ENCODE measurements at places on chromosomes 3 and 15.

GRCh38 chr3:43870120-43870519 is 179.4 kb downstream of the ABHD5 start:
- peaks cover 18% of the 10 kb centered on the region for H3K27me3 ChIP-seq
- H3K36me3 ChIP-seq: no peaks in the 10 kb centered on the region
- H3K27ac ChIP-seq: no peak overlapping the region
- no peak overlapping the region for H3K4me3 ChIP-seq

DNA sequence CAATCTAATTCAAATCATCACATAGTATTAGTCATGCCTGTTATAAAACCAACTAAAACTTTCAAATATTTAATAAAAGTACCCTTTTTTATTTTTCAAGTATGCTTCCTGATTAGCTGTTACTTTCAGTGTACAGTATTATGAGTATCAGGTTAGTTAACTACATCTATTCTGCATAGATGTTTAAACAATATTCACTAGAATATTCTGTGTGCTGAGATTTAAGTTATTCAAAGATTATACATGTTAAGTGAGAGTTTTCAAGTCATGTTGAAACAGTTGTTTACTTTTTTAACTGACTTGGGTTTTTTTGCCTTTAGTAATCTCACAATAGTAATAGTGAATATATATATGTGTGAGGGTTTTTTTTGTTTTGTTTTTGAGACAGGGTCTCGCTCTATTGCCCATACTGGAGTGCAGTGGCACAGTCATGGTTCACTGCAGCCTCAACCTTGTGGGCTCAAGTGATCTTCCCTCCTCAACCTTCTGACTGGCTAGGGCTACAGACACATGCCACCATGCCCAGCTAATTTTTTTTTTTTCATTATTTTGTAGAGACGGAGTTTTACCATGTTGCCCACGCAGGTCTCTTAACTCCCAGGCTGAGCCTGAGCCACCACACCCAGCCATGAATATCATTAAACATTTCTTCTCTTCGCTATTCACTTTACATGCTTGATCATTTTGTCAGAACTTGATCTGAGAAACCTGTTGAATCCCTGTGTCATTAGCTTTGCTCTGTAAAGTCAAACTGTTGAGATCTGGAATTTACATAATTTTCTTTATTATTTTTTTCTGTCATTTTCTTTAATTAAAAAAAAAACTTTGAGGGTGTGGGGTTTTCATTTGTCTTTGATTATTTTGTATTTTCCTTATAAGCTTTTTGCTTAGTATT is 286.2 kb upstream of the UBE2E1 start:
- DNase-seq: no peak
- no peaks in the 10 kb centered on the region for H3K27me3 ChIP-seq
- H3K4me1 ChIP-seq: no peaks in the 10 kb centered on the region
- H3K27ac ChIP-seq: no peak overlapping the region

- H3K27ac ChIP-seq: no peak overlapping the region
- peak; percentile 16 for DNase-seq
- peaks cover 6% of the 10 kb centered on the region for H3K36me3 ChIP-seq
- H3K27me3 ChIP-seq: no peaks in the 10 kb centered on the region
- H3K4me1 ChIP-seq: peaks cover 19% of the 10 kb centered on the region
These were observed 2.1 kb downstream of the SLC41A3 start for GRCh38 chr3:126081618-126082361.

DNA sequence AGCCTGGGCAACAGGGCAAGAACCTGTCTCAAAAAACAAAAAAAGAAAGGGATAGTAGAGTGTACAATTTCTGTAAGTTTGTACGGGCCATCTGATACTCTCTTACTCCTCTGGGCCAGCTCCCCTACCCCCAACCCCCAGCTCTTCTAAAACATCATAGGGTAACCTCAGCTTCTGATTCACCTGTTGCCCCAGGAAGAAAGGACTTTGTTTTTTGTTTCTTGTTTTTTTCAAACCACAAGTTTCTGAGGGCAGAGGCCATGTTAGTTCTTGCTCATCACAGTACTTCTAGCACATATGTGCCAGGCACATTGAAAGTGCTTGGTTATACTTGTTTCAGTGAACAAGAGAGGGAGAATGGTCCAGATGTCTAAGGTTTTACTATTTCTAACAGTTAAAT is 20.2 kb downstream of the ATOSA start:
- peaks cover 16% of the 10 kb centered on the region for H3K36me3 ChIP-seq
- H3K4me1 ChIP-seq: peaks cover 30% of the 10 kb centered on the region
- no peaks in the 10 kb centered on the region for H3K27me3 ChIP-seq
- no peak overlapping the region for H3K4me3 ChIP-seq
- peak overlapping the region; percentile 12 for H3K27ac ChIP-seq

DNA sequence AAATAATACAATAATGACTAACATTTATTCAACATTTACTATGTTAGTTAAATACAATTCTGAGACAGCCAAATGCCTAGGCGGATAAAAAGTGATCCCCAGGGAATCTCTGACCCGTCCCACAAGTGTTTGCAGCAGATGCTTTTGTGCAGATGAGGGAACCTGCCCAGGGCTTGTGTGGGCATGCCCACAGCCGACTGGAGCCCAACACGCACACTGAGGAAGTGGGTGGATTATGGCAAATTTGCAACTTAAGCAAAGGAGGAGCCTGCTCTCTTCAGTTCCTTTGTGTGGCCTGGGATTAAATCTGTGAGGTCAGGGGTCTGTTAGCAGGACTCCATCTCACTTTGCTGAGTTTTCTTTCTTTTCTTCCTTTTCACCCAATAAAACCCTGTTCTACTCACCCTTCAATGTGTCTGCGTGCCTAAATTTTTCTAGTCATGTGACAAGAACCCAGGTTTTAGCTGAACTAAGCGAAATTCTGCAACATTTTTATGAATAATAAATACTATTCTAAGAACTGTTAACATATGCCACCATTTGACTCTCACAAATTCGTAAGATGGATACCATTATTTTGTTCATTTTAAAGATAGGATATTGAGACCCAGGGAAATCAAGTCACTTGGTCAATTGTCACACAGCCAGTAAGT is 13.9 kb upstream of the RTP1 start:
- no peaks in the 10 kb centered on the region for H3K4me1 ChIP-seq
- H3K27me3 ChIP-seq: peaks cover 17% of the 10 kb centered on the region
- DNase-seq: no peak
- no peaks in the 10 kb centered on the region for H3K36me3 ChIP-seq
- H3K4me3 ChIP-seq: no peak overlapping the region
- no peak overlapping the region for H3K27ac ChIP-seq

- no peak overlapping the region for H3K27ac ChIP-seq
- H3K4me3 ChIP-seq: no peak overlapping the region
- DNase-seq: no peak
- no peaks in the 10 kb centered on the region for H3K27me3 ChIP-seq
These were observed 647.6 kb upstream of the DPPA4 start for GRCh38 chr3:109984976-109985375.

DNA sequence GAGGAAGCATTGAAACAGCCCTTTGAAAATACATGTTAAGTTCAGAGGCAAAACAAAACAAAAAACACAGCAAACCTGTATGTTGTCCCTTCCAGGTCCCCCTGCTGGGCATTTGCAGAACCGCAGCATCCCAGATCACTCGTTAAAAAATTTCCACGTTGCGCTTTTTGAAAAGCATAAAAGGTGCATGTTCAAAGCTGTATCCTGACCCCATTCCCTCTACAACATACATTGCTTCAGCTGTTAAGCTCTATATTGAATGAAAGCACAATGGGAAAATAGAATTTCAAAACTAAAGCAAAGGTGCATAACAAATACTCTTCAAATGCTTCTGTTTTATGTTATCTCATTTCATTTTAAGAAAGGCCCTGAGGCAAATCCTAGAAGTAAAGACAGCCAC is 328.3 kb downstream of the THSD4 start:
- H3K4me1 ChIP-seq: no peaks in the 10 kb centered on the region
- no peaks in the 10 kb centered on the region for H3K36me3 ChIP-seq
- no peak overlapping the region for H3K27ac ChIP-seq
- peak; percentile 48 for DNase-seq
- peaks cover 3% of the 10 kb centered on the region for H3K27me3 ChIP-seq

GRCh38 chr3:5709714-5710113 is 522.2 kb downstream of the EDEM1 start:
- H3K4me3 ChIP-seq: no peak overlapping the region
- H3K27ac ChIP-seq: no peak overlapping the region
- no peak for DNase-seq
- no peaks in the 10 kb centered on the region for H3K4me1 ChIP-seq
- no peaks in the 10 kb centered on the region for H3K27me3 ChIP-seq

GRCh38 chr3:101898752-101899169 is 49.4 kb downstream of the NFKBIZ start:
- H3K27me3 ChIP-seq: no peaks in the 10 kb centered on the region
- H3K4me1 ChIP-seq: peaks cover 7% of the 10 kb centered on the region
- no peak overlapping the region for H3K27ac ChIP-seq
- no peaks in the 10 kb centered on the region for H3K36me3 ChIP-seq
- DNase-seq: no peak
- H3K4me3 ChIP-seq: no peak overlapping the region

GRCh38 chr15:27847775-27848710 is 251.1 kb downstream of the OCA2 start:
- no peaks in the 10 kb centered on the region for H3K4me1 ChIP-seq
- H3K27ac ChIP-seq: no peak overlapping the region
- H3K4me3 ChIP-seq: no peak overlapping the region
- H3K36me3 ChIP-seq: no peaks in the 10 kb centered on the region
- no peak for DNase-seq

- no peak overlapping the region for H3K27ac ChIP-seq
- no peak overlapping the region for H3K4me3 ChIP-seq
These were observed 211.1 kb downstream of the SLC9A9 start for GRCh38 chr3:143637133-143637532.

- H3K36me3 ChIP-seq: no peaks in the 10 kb centered on the region
- no peak for DNase-seq
- peaks cover 7% of the 10 kb centered on the region for H3K27me3 ChIP-seq
- no peaks in the 10 kb centered on the region for H3K4me1 ChIP-seq
These were observed 27.7 kb downstream of the PTX3 start for GRCh38 chr3:157464321-157464720.

GRCh38 chr3:69770976-69771634 is 31.8 kb downstream of the MITF start:
- no peaks in the 10 kb centered on the region for H3K27me3 ChIP-seq
- H3K36me3 ChIP-seq: no peaks in the 10 kb centered on the region
- no peak overlapping the region for H3K27ac ChIP-seq

DNA sequence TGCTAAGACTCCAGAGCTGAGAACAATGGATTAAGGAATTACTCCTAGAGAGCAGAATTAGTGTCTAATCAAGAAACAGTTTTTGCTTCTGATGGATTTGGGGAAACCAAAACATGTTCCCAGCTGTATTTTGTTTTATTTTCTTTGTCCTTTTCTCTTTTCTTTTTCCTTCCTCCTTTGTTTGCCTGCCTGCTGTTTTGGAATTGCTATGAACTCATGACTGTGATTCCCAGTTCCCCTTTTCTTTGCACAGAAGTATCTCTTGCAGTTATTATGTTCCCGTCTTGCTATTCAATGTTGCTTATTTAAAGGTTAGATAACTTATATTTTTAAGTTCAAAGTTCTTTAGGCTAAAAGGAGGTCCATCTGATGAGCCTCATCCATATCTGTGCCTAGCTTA is 77.0 kb upstream of the GBE1 start:
- no peaks in the 10 kb centered on the region for H3K36me3 ChIP-seq
- H3K4me3 ChIP-seq: no peak overlapping the region
- H3K27ac ChIP-seq: no peak overlapping the region
- H3K27me3 ChIP-seq: no peaks in the 10 kb centered on the region
- DNase-seq: no peak

DNA sequence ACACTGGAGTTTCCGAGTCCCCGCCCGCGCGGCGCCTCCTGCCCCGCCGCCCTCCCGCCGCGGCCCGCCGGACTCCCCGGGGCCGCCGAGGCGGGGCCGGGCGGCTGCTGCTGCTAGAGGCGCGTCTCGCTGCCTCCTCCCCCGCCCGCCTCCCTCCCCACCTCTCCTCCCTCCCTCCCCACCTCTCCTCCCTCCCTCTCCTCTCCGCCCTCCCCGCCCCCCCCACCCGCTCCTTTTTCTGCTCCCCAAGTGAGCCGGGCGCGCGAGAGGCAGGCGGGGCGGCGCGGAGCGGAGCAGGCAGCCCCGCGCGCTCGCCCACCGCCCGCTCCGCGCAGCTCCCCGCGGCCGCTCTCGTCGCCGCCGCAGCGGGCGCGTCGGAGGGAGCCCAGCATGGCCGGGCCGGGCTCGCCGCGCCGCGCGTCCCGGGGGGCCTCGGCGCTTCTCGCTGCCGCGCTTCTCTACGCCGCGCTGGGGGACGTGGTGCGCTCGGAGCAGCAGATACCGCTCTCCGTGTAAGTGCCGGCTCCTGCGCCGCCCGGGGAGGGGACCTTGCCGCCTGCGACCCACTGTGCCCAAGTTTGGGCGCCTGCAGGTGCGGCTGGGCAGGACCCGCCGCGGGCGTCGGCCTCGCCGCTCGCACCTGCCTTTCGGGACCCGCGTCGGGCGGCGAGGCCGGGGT is at the start of gene CACNA2D3:
Gene CACNA2D3, plus strand, starts transcription at position 229 of the 679 bp plus-strand sequence.
- H3K27me3 ChIP-seq: peaks cover 38% of the 10 kb centered on the region
- no peaks in the 10 kb centered on the region for H3K36me3 ChIP-seq
- H3K4me1 ChIP-seq: peaks cover 3% of the 10 kb centered on the region
- H3K27ac ChIP-seq: no peak within 1 kb of the TSS
- no peak within 1 kb of the TSS for H3K4me3 ChIP-seq

DNA sequence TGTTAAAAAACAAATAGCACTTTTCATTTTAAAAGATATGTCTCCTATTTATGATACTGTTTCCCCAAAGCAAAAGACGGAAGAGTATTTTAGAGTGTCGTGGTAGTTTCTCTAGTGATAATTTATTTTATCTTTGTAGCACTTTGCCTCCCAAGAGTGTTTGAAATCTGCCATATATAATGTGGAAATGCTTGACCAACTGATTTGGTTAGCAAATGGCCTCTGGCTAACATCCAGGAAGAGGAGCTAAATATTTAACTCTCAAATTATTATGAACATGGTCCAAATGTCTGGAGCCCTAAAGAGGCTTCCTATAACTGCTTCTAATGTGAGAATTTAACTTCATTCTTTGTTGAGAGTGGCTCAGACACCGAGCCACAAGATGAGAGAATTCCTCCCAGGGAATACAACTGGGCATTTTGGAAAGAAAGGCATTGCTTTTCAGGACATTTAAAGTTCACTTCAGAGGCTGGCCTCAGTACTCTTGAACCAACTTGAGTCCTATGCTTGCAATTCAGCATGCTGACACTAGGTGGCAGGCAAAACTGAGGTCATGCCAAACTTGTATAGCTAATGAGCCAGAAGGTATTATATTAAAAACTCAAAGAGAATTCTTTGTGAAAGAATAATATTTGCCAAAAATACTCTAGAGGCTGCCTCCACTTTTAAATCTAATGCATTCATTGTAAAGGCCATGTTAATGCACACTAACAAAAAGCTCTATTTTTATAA is 104.5 kb downstream of the RARB start:
- H3K27me3 ChIP-seq: peaks cover 2% of the 10 kb centered on the region
- no peaks in the 10 kb centered on the region for H3K4me1 ChIP-seq
- peak; percentile 45 for DNase-seq
- no peaks in the 10 kb centered on the region for H3K36me3 ChIP-seq
- H3K4me3 ChIP-seq: no peak overlapping the region

GRCh38 chr15:55599439-55599838 is 11.3 kb upstream of the PYGO1 start:
- peaks cover 4% of the 10 kb centered on the region for H3K27me3 ChIP-seq
- no peaks in the 10 kb centered on the region for H3K4me1 ChIP-seq
- no peak overlapping the region for H3K27ac ChIP-seq
- no peak for DNase-seq
- H3K36me3 ChIP-seq: no peaks in the 10 kb centered on the region
- no peak overlapping the region for H3K4me3 ChIP-seq

Measured in activated CD4-positive, alpha-beta memory T cell treated with anti-CD3 and anti-CD28 coated beads for 36 hours (primary cell).